ENCODE measurements at places on chromosomes 6 and 20. TPM values are rescaled to one million over a fixed set of nuclear protein-coding genes. Genes with fewer than 3 reads are reported as not detected.

DNA sequence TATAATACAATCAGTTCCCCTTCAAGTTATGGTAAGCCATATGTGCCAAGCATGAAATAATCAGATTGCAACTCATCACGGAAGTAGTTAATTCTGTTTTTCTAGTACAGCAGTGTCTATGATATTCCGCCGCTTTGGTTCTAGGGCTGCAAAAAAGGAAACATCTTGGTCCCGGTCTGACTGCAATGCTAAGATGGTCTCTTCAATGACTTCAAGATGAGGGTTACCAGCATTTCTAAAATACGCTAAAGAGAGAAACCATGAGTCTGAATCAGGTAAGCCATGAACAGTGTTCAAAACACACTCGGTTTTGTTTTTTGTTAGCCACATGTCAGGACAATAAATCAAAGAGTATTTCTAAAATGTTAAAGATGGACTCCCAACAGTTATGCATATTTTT, 3.2 kb upstream of the ANKRD60 start:
- no peak for DNase-seq

DNA sequence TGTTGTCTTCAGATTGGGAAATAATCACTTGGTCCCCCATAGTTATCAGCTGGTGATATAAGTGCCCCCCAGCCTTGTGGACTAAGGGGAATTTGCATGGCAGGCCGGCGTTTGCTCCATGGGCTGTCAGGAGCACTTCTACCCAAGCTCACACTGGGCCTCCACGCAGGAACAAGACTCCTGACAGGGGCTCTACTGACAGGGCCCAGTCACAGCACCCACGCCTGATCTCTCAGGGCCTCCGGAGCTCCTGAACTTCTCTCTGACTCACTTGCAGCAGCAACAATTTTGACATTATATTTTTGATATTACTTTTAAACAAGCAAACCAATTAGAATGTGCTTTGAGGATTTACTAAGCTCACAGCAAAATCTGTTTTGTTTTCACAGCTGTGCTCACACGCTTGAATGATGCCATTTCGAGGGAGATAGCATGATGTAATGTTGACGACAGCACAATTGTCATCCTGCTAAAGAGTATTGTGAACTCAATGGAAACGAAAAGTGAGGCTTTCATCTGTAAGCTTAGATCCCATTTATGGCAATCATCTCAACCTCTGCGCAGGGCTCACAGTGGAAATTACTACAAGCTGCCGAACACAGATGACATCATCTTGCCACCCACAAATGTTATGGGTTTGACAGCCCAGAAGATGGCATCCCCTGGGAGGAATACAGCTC, 28.7 kb upstream of the TXNDC5 start:
- peak; percentile 20 for DNase-seq

GRCh38 chr6:114446342-114446741, 103.5 kb upstream of the HS3ST5 start:
- no peak for DNase-seq

DNA sequence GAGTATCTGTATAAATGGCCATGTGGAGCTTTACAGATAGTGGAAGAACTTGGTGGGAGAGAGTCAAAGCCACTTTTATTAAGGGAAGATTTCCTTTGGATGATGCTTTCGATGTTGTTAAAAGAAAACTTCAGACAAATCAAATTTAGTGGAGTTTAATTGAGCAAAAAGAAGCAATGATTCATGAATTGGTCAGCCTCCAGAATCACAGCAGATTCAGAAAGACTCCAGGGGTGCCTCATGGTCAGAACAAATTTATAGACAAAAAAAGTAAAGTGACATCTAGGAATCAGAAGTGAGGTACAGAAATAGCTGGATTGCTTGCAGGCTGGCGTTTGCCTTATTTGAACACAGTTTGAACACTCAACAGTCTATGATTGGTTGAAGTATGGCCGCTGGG, 5.3 kb upstream of the CGA start:
- DNase-seq, result no peak

DNA sequence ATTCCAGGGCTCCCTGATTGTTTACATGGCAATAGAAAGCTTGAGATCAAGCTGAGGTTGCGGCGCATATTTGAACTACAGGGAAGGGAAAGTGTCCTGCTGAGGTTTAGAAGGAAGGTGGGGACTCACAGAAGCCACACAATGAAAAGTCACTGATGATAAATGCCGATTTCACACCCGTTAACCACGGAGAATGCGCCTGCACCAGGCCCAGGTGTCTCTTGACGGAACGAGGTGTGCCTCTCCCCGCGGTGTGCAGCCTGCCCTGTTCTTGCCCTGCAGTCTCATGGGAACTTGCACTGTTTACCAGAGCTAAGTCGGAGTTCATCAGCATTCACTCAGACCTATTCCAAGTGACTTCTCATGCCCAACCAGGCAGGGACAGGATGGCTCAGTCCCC, 90.3 kb downstream of the LY86 start:
- no peak for DNase-seq

GRCh38 chr20:41437836-41438235, 71.2 kb upstream of the EMILIN3 start:
- no peak for DNase-seq

- no peak for DNase-seq
These were observed 11.1 kb upstream of the ADTRP start for GRCh38 chr6:11789744-11790143.

- no peak for DNase-seq
These were observed 266.4 kb downstream of the PLCB1 start for GRCh38 chr20:8398263-8399051.

DNA sequence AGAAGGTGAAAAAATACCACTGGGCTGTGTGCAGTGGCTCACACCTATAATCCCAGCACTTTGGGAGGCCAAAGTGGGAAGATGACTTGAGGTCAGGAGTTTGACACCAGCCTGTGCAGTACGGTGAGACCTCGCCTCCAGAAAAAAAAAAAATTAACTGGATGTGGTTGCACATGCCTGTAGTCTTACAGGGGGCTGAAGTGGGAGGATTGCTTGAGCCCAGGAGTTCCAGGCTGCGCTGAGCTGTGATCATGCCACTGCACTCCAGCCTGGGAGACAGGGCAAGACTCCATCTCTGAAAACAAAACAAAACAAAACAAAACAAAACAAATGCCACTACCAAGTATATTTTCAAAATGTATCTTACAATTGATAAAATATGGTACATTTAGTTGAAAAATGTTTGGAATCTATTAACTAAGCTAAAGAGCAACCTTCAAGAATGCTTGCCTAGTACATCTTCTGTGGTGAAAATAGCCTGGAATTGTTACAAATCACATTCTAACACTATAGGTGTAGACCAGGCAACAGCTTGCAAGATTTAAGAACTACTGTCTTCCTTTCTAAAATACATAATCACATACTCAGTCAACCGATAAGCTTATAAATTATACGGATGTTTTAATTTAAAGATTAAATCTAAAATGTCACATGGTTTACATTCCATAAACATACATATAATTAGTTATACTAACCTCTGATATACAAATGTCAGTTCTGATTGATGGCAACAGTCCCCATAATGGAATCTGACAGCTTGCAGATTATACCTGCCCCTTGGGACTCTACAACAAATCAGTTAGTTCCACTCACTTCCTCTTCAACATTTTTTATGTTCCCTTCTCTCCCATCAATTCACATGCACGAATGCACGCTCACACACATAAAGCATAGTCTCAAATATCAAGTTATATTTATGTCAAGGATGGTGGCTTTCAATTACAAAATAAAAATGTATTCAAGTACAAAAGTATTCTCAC, 150.8 kb downstream of the ASCC3 start:
- no peak for DNase-seq

GABRR2 gene
- total RNA-seq, result not detected

MEI4 gene
- total RNA-seq, result 0.11 TPM

C6orf47 gene
- total RNA-seq, result 15.9 TPM
